ENCODE measurements at places on chromosomes 13 and 19. TPM values are rescaled to one million over a fixed set of nuclear protein-coding genes. Genes with fewer than 3 reads are reported as not detected.

- H3K27ac ChIP-seq = no peak overlapping the region
- H3K4me1 ChIP-seq = no peaks in the 10 kb centered on the region
- H3K36me3 ChIP-seq = no peaks in the 10 kb centered on the region
- H3K27me3 ChIP-seq = no peaks in the 10 kb centered on the region
Measured at GRCh38 chr19:17023805-17024204, 2.8 kb downstream of the CPAMD8 start.

DNA sequence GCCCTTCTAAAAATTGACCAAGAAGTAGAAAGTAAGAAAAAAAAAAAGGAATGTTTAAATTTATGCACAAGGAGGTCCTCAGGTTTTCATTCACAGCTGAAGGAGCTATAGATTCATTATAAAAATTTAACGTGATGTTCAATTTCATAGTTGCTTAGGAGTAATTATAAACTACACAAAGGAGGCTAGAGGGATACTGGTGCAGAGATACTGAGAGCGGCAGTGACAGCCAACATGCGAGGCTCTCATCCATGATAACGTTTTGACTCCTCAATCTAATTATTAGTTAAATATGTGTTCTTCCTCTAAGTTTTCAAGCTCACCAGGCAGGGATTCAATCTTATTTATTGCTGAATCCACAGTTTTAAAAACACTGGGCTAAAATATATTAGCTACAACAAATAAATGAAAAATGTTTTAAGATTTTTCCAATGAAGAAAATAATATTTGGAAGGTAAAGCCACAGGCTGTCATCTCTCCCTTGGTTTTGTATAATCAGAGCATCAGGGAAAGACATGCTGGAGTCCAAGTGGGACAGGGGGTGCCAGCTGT is 49.8 kb upstream of the TRPC4 start:
- H3K27ac ChIP-seq = no peak overlapping the region
- DNase-seq = no peak
- H3K27me3 ChIP-seq = no peaks in the 10 kb centered on the region

Gene CNN1
- total RNA-seq = 15.2 TPM

Gene LGALS14
- not detected for total RNA-seq

- no peak for DNase-seq
- peaks cover 6% of the 10 kb centered on the region for H3K4me1 ChIP-seq
Measured at GRCh38 chr19:40646743-40647254, 43.7 kb downstream of the NUMBL start.

Gene SERP2
- total RNA-seq = 1.6 TPM

DNA sequence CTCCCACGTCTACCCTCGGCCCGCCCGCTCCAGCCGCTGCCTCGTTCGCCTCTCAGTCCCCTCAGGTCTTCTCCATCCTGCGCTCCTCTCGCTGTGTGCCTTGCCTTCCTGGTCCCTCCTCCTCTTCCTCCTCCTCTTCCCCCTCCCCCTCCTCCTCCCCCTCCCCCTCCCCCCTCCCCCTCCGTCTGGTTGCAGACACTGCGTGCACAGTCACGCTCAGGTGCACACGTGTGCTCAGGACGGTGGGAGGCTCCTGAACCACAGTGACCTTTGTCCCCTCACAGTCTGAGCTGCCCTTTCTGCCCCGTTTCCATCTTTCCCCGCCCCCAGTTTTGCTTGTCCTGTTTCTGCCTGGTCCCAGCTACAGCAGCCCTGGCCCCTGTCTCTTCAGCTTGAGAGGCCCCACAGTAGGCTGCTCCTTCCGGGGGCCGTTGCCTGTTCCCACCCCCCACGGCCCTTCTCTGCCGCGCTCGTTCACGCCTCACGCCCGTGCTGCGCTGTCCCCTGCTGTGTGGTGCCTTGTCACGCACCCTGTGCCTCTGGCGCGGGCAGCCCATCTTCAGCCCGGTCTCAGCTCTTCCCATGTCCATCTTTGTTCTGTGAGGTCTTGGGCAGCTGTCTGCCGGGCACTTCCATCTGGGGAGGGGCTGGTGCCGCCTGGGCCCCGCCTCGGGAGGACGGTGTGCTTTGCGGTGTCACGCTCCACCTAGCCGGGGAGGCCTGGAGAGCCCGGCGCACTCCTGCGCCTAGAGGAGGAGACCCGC is 13.8 kb upstream of the RPS15 start:
- peaks cover 9% of the 10 kb centered on the region for H3K36me3 ChIP-seq
- no peaks in the 10 kb centered on the region for H3K4me1 ChIP-seq
- H3K27me3 ChIP-seq = no peaks in the 10 kb centered on the region
- no peak overlapping the region for H3K27ac ChIP-seq

GRCh38 chr19:38250821-38251563 is 5.2 kb downstream of the PPP1R14A start:
- peak; percentile 84 for DNase-seq
- H3K27me3 ChIP-seq = no peaks in the 10 kb centered on the region
- peaks cover 37% of the 10 kb centered on the region for H3K4me1 ChIP-seq
- H3K4me3 ChIP-seq = no peak overlapping the region
- H3K36me3 ChIP-seq = no peaks in the 10 kb centered on the region
- no peak overlapping the region for H3K27ac ChIP-seq

Gene XAB2
- 34.5 TPM for total RNA-seq

Gene CCDC8
- 13.0 TPM for total RNA-seq

DNA sequence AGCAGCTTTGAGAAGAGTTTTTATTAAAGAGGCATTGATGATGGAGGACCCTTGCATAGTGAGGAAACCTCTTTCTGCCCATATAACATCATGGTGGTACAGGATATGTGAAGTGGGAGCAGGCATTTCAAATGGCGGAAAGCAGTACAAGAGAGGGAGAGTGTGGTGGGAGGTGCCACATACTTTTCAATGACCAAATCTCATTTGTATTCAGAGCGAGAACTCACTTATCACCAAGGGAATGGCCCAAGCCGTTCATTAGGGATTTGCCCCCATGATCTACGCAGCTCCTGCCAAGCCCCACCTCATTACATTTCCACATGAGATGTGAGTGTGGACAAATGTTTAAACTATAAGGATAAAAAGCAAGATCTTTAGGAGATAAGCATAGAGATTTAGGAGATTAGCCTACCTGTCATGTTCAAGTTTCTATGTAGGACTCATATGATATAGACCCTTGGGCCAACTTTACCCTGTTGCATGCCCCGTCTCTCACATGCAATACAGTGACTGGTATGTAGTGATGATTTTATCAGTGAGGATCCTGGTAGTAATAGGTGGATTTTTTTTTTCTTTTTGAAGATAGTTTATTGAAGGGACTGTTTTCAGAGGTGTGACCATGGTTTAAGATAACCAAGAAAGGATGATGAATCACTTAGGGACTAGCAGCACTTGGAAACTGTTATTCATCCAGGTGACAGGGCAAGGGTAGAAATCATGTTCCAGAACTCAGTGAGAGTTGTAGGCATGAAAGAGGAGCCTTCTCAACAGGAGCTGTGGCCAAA is 38.3 kb downstream of the DNAJC15 start:
- DNase-seq = no peak
- H3K27me3 ChIP-seq = no peaks in the 10 kb centered on the region
- H3K4me1 ChIP-seq = peaks cover 8% of the 10 kb centered on the region

Gene IGFL3
- total RNA-seq = not detected

Gene ZNF579
- 6.2 TPM for total RNA-seq

- H3K27me3 ChIP-seq = no peaks in the 10 kb centered on the region
- DNase-seq = no peak
- no peak overlapping the region for H3K4me3 ChIP-seq
- no peaks in the 10 kb centered on the region for H3K4me1 ChIP-seq
- no peaks in the 10 kb centered on the region for H3K36me3 ChIP-seq
Measured at GRCh38 chr13:77860507-77860981, 58.1 kb downstream of the EDNRB start.

Gene RASGRP4
- 4.6 TPM for total RNA-seq

- H3K27me3 ChIP-seq = no peaks in the 10 kb centered on the region
- H3K4me1 ChIP-seq = peaks cover 53% of the 10 kb centered on the region
- H3K36me3 ChIP-seq = no peaks in the 10 kb centered on the region
- H3K4me3 ChIP-seq = no peak overlapping the region
Measured at GRCh38 chr19:48807590-48808308, 3.1 kb downstream of the BCAT2 start.

Gene C19orf85
- total RNA-seq = not detected

DNA sequence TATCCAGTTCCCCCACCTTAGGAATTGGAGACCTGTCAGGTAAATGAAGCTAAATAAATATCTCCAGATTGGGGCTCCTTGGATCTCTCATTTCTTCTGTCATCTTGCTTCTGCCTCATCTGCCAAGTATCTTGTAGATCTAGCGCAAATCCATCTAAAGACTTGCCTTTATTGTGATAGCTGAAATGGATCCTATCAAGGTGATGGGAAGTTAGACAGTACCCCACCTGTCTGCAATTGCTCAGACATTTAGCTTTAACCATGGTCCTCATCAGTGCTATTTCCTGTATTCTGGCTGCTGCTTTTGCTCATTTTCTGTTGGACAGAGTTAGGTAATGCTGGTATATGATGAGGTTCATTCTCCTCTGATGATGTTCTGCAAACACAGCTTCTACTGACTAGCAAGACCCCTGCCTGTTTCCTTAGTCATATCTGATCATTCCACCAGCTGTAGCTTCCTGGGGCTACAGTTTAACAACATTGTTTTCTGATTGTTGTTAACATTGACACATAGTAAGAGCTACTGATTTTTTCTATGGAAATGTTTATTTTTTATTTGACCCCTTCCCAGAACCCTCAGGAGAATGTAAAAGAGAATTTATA is 340.0 kb downstream of the DCT start:
- no peaks in the 10 kb centered on the region for H3K36me3 ChIP-seq
- no peaks in the 10 kb centered on the region for H3K27me3 ChIP-seq
- no peak overlapping the region for H3K4me3 ChIP-seq

- H3K4me1 ChIP-seq = no peaks in the 10 kb centered on the region
- no peak overlapping the region for H3K4me3 ChIP-seq
- no peak for DNase-seq
- no peaks in the 10 kb centered on the region for H3K27me3 ChIP-seq
- H3K27ac ChIP-seq = no peak overlapping the region
- no peaks in the 10 kb centered on the region for H3K36me3 ChIP-seq
Measured at GRCh38 chr13:43864921-43865320, 14.6 kb downstream of the CCDC122 start.

Gene NPAS1
- total RNA-seq = not detected

Gene ZNF221
- total RNA-seq = 4.7 TPM

GRCh38 chr19:11452620-11453310 is 17.3 kb downstream of the PRKCSH start:
- no peak overlapping the region for H3K4me3 ChIP-seq
- no peak for DNase-seq
- H3K27me3 ChIP-seq = no peaks in the 10 kb centered on the region

DNA sequence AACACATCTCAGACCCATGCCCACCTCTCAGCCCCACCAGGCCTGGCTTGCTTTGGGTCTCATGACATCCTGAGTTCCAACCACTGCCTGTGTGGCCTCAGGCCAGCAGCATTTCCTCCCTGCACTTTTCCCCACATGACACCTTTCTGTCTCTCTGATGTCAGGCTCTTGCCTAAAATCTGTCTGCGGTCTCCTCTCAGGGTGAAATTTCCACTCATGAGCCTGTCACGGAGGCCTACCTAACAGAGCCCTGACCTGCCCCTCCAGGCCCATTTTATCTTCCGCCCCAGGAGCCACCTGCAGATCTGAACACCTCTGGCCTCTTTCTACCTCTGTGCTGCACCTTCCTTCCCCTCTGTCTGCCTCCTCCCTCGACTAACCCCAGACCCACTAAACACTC is 93.5 kb downstream of the ZDHHC20 start:
- H3K27me3 ChIP-seq = no peaks in the 10 kb centered on the region
- DNase-seq = no peak
- no peaks in the 10 kb centered on the region for H3K4me1 ChIP-seq

DNA sequence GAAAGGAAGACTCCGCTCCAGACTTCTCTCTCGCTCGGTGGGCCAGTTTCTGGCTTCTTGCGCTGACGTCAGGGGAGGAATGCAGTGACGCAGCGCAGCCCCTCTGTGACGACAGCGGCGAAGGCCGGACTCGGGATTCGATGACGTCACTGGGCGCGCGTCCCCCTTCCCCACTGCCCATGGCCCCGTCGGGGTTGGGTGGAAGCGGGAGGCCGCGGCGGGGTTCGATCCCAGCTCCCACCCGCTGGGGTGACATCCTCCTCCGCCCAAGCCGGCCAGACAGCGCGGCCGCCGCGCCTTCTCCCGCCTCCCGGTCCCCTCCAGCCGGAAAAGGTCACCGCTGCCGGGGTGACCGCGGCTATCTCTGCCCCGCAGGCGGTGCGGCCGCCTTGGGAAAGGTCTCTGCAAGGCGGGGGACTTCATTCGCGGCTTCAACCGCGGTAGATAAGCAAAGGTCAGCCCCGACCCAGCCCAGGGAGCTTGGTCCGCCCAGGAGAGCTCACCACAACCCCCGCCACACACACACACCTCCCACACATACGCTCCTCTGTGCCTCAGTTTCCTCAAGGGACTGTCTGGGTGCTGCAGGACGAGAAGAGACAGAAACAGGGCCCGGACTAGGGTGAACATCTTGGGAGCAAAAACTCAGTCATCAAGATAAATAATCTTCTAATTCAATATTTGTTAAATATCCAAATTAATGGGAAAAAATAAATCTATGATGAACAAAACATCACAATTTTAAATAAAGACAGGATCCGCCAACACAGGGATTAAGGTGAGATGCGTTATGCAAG is 844 bp upstream of the RFX1 start:
- no peaks in the 10 kb centered on the region for H3K27me3 ChIP-seq
- DNase-seq = peak; percentile 87
- H3K36me3 ChIP-seq = no peaks in the 10 kb centered on the region
- peaks cover 37% of the 10 kb centered on the region for H3K4me1 ChIP-seq

GRCh38 chr19:16073988-16074387 is 2.3 kb upstream of the TPM4 start:
- H3K36me3 ChIP-seq = no peaks in the 10 kb centered on the region
- H3K4me3 ChIP-seq = no peak overlapping the region
- H3K27me3 ChIP-seq = no peaks in the 10 kb centered on the region

Gene ZNF112
- total RNA-seq = 3.6 TPM

Gene GPC6
- 1.6 TPM for total RNA-seq

DNA sequence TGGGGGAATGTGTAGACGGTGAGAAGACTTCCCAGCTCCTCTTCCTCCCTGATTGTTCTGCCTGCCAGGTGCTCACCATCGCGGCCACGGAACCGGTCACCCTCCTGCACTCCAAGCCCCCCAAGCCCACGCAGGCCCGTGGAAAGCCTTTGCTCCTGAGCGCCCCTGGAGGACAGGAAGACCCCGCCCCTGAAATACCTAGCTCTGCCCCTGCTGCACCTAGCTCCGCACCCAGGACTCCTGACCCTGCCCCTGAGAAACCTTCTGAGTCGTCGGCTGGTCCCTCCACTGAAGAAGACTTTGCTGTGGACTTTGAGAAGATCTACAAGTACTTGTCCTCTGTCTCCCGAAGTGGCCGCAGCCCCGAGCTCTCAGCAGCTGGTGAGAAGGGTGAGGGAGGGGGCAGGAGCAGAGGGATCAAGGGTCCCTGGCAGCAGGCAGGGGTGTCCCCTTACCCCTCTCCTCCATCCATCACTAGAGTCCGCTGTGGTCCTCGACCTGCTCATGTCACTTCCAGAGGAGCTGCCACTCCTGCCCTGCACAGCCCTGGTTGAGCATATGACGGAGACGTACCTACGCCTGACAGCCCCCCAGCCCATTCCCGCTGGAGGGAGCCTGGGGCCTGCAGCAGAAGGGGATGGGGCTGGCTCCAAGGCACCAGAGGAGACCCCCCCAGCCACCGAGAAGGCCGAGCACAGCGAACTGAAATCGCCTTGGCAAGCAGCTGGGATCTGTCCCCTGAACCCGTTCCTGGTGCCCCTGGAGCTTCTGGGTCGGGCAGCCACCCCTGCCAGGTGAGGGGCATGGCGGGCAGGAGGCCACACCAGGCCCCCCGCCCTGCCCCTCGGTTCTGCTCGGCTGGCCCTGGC is 2.1 kb downstream of the SNAPC2 start:
- no peak for DNase-seq
- H3K4me3 ChIP-seq = no peak overlapping the region
- H3K4me1 ChIP-seq = peaks cover 55% of the 10 kb centered on the region

Data from body of pancreas (tissue), 4 donors.